CD4-positive, alpha-beta T cell treated with Interleukin-17A for 1 hour (primary cell): ENCODE measurements at places on chromosomes 7 and 10.
A peak's percentile ranks its signal among the peaks of the same experiment; 100 is the strongest.

- peak; percentile 26 for DNase-seq
These were observed at the start of gene TNRC18 for GRCh38 chr7:5423306-5423975. TNRC18 (minus strand) TSS chr7:5423834; CDS start chr7:5421246, 2,588 bp downstream.

- no peak for DNase-seq
These were observed 244.2 kb upstream of the IGFBP3 start for GRCh38 chr7:46165276-46165675.

DNA sequence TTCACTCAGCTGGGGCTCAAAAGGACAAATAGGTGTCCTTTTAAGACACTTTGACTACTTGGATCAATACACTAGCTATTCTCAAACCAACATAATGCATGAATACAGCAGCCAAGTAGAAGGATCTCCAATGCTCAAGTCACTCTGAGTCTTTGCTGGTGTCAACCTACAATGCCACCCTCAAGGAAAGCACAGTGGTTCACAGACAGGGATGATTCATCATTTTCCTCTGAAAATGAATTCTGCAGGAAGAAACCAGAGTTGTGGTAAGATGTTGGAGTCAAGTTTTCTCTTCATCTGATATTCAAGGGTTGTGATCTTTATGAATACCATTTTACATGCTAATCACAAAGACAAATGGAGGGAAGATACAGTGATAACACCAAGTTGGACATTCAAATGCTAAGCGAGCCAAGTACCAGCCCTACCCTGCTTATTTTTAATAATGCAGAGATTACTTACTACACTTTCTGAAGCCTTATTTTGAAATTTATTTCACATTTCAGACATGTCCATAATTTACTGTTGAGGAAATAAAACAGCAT is 143.1 kb upstream of the FGFR2 start:
- DNase-seq = no peak

- no peak for DNase-seq
These were observed 51.8 kb downstream of the ARHGAP12 start for GRCh38 chr10:31876652-31877352.

DNA sequence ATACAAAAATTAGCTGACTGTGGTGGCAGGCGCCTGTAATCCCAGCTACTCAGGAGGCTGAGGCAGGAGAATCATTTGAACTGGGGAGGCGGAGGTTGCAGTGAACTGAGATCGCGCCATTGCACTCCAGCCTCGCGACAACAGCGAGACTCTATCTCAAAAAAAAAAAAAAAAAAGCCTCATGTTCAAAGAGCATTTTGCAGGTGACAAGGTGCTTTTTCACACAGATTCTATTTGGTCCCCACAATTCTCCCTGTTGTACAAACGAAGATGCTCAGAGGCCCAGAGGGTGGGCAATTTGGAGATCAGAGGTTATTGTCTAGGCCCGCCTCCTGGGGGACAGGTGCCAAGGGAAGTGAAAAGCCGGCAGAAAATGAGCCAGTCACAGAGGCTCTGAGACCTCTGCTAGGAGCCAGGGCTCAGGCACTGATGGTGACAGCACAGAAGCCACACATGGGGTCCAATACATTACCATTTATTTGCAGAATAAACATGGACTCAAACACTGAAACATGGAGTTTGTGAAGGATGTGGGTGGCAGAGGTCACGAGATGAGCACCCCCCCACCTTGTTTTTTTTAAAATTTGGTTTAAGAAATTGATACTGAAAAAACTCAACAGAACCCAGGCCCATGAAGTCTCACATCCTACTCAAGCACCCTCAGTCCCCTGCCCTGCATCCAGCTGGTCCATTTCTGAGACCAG is 882 bp upstream of the GAL3ST4 start:
- DNase-seq = no peak
